ENCODE measurements at places on chromosomes 4 and X. TPM values are rescaled to one million over a fixed set of nuclear protein-coding genes. Genes with fewer than 3 reads are reported as not detected.

GRCh38 chr4:130147641-130148040 lies 1051.7 kb downstream of the C4orf33 start:
- DNase-seq, result no peak

Gene TLR8
- 1.4 TPM for total RNA-seq

- no peak for DNase-seq
These were observed 71.4 kb downstream of the FBXO8 start for GRCh38 chr4:174212061-174212460.

Gene LRAT
- not detected for total RNA-seq

Gene KIT
- total RNA-seq, result 3.6 TPM

Gene ZNF711
- 1.2 TPM for total RNA-seq

DNA sequence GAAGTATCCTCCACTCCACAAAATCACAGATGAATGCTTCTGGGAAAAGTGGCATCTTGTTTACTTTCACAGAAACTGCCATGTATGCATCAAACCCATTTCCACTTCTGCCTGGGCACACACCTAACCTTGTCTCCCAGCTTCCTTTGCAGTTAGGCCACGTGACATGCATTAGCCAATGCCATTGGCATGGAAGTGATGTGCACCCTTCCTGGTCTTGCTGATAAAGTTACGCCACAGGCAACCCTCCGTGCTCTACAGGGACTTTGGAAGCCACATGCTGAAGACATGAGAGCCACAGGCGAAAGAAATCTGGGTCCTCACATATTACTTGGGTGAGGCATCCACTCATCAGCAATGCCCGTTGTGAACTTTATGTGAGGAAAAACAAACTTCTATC lies 123.3 kb downstream of the USP46 start:
- DNase-seq, result no peak

Gene FAM47B
- total RNA-seq, result not detected

All from heart left ventricle (tissue), 16 donors.